H54 (cell line): ENCODE measurements at places on chromosomes 1 and 21.

DNA sequence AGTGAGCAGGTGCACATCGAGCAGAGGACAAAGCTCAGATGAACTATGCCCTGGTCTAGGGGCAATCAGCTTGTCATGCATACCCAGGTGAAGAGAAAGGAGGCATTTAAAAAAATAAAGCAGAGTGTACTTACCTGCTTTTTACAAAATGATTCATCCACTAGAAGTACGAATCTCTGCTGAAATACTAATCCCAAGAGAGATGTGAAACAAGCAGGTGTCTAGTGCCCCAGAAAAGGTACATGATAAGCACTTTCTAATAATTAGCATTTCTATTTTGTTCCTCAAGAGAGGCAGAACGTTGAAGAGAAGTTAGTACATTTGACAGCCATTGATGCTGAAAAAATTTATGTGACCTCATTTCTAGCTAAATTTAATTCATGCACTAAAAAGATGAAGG, 31.1 kb downstream of the CHODL start:
- no peak for DNase-seq

DNA sequence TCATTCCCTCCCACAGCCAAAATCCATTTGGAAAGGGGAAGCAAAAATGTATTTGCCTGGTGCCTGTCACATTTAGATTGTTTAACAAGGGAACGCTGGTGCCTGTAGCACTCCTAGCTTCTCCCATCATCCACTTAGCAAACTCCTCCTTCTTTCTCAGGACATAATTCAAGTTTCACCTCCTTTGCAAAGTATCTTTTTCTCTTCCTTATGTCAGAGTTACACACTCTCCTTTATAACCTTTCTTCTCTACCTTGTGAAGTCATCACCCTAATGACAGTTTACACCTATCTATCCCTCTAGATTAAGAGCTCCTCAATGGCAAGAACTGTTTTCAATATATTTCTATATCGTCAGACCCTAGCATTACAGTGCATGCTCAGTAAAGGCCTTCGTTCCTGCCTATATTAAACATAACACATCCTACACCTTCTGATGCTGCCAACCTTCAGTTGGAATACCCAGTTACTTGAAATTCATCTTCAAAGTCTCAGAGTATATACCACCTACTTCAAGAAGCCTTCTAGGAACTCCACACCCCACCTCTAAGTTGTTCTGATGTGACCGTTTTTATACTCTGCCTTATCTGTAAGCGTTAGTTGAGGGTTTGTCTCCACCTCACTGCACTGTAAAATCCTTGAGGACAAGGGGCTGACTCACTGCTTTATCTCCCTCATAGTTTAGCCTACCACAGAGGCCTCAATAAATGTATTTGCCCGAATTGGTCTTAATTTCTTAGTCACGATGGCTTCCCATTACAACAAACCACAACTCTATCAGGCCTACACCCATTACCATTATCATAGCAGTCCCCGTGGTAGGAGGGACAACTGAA, 1.0 kb upstream of the EPS15 start:
- no peak for DNase-seq

DNA sequence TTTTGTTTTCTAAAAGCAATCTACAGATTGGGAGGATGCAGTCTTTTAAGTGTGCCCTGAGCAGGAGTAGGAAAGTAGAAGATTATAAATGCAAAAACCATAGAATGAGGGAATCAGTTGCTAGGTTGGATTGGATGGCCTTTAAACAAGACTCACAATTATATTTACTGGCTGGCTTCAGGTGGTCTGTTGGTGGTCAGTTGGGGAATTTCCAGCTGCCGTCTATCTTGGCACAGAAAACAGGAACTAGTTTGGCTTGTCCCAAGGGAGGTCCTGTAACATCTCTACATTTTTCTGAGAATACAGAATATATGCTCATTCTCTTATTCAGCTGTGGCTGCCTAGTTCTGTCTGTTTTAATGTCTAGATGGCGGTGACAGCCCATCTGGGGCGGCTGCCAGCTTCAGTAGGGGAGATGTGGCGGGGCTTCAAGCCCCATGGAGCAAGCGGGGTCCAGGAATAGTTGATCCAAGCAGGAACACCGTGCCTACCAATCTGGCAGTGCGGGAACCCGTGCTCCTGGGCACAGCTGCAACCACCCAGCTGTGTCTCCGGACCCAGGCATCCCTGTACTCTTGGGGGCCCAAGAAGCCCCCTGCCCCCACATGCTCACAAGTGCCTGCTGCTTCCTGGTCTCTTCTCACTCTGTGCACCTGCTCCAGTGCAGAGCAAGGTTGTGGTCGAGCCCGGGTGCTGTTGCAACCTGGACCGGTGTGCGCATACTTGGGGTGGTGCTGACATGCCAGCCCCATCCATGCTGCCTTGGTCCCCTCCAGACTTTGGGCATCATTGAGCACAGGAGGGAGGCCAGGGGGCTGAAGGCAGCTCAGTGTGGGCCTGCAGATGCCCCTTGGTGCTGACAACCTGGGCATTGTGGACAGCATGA, 1182.6 kb downstream of the AMY1C start:
- no peak for DNase-seq

DNA sequence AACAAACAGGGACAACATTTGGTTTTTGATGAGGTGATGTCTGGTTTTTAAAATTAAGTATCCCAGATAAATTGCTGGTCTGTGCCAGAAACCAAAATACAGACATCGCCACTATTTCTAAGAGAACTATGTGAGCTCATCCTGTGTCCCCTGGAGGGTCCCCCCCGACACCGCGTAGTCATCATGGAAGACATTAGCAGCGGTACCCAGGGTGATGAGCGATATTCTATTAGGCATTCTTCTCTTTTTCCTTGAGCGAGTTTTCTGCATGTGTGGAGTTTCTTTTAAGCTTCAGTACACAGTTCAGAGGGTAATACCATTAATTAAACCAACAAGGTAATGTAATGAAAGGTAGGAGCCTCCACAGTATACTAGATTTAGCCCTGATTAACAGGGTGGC, 26.5 kb downstream of the KAZN start:
- no peak for DNase-seq

GRCh38 chr1:102858695-102859094, 249.6 kb downstream of the COL11A1 start:
- DNase-seq: no peak

GRCh38 chr1:28890435-28890834, 23.9 kb upstream of the EPB41 start:
- DNase-seq: no peak

DNA sequence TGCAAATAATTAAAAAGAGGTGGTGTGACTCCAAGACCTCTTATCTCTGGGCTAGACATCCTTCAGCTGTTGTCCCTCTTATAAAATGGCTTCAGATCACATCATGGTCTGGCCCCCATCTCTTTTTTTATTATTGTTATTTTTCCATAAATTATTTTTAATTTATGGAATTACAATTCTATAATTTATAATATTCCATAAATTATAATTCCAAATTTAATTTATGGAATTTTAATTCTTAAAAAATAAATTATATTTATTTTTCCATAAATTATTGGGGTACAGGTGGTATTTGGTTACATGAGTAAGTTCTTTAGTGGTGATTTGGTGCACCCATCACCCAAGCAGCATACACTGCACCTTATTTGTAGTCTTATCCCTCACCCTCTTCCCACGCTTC, 65.9 kb upstream of the GJA5 start:
- no peak for DNase-seq

DNA sequence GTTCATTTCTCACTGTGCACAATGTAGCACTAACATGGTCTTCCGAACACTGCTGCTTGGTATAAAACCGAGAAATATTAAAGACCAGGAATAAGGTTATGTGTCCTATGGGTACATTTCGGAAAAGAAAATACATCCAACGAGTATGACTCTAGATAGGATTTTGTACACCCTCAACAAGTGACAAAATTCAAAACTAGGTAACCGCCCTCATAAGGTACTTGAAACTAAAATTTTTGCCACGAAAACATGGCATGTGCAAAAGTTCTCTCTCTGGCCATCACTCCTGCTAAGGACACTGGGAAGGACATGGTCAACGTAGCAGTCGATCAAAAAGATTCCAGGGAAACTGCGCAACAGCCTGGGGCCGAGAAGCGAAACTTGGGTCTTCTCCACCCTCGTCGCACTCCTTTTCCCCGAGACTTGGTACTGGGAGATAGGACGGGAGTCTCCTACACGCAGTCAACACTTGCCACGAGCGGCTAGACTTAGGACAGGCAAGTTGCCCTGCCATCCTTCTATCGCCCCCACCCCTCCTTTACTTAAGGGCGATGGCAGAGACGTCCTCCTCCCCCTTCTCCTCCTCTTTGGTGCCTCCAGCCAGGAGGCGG, 338 bp upstream of the TOR1AIP1 start:
- DNase-seq: no peak
